ENCODE measurements at places on chromosomes 2 and 18.

GRCh38 chr2:70871398-70872211 lies 36.0 kb upstream of the CD207 start:
- DNase-seq, result peak; percentile 94

DNA sequence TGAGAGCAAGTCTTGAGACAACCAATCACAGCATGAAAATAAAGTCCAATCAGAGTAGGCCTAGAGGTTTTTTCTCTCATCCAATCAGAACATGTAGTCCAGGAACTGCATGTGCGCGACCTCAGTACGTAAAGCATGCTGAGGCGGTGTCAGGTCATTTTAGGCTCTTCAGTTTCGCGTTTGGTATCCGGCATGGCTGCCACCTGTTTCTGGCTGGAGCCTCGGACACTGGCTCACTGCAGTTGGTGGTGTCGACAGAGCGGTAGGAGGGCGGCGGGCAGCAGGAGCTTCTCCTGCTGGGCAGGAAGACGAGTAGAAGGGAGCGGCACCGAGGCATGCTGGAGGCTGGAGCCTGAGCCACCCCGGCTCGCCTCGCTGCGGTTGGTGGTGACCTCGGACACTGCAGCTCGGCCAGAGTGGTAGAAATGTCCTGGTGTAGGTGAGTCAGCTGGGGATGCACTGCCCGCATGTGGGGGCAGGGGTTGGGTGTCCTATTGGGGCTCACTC lies 15.8 kb downstream of the CCDC74A start:
- DNase-seq, result no peak

DNA sequence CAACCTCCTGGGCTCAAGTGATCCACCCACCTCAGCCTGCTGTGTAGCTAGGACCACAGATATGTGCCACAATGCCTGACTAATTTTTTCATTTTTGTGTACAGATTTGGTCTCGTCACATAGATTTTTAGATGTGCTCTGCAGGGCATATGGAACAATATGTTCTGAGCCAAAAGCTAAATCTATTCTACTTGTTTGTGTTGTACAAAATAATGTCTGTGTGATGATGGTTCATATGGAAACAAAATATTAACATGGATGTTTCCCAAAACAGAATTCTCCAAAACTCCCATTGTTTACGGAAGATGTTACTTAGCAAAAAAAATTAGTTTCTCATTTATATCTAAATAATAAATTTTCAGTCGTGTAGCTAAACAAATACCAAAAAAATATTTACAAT lies 12.6 kb upstream of the KLHL23 start:
- no peak for DNase-seq

DNA sequence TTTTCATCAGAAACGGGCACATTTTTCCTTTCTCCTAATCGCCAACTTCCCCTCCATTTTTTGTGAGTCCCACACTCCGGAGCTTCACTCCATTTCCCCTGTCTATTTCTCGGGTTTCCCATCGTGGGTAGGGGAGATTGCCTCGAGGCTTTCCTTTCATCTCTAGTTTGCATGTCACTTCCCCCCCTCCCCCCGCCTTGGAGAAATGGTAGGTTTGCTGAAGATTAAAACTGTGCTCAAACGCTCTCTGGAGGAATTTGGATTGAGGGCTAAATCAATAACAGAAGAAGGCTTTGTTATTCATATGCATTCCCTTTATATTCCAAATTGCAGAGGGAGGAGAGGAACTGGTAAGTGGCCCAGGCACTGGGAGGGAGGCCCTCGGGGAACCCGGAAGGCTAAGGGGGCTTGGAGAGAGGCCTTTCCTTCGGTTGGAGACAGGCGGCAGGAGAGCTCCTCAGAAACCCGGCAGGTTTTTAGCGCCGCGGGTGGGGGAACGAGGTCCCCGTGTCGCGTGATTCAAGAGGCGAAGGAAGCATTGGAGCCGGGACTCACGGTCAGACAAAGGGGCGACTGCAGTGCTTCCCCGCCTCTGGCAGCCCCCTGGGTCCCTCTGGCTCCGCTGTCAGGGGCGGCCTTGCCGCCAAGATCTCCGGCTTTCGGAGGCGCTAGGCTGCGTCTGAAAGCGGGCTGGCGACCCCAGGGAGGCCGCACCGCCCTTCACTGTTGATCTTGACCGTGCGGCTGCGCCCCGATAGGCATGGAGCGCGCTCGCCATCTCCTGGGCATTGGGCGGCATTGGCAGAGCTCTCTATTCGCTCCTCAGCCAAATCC lies 2.4 kb upstream of the HOXD12 start:
- peak; percentile 85 for DNase-seq

DNA sequence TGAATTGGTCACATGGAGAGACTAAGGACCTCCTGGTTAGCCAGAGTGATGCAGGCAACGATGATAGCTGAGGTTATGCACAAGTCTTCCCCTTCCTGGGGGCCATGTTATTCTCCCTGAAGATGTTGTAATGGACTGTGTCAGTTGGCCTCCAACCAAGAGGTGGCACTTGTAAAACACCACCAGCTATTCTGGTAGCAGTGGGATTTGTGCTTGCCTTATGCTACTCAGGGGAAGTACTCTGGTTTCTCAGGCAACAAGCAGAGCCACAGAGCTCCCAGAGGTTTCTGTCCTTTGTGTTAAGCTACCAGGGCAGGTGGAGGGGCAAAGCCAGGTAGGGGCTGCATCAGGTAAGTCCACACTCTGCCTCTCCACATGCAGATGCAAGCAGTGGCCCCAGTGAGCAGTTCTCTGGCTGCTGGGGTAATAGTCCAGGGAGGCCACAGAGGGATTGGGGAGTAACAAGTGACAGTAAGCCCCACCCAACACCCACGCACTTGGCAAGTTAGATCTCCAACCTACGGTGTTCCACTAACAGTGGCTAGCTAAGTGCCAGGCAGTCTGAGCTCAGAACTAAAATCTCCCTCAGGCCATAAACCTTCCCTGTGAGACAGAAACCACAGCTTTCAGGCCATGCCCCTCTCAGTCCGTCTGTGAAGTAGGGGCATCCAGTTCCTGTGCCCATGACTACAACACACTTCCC lies 99.7 kb downstream of the RND3 start:
- DNase-seq, result no peak

GRCh38 chr18:66564236-66564635 lies 39.7 kb downstream of the CDH19 start:
- DNase-seq, result no peak

GRCh38 chr2:62014102-62014501 lies 108.6 kb downstream of the COMMD1 start:
- DNase-seq, result no peak

GRCh38 chr18:58670404-58671110 lies 708 bp upstream of the MALT1 start:
- no peak for DNase-seq

DNA sequence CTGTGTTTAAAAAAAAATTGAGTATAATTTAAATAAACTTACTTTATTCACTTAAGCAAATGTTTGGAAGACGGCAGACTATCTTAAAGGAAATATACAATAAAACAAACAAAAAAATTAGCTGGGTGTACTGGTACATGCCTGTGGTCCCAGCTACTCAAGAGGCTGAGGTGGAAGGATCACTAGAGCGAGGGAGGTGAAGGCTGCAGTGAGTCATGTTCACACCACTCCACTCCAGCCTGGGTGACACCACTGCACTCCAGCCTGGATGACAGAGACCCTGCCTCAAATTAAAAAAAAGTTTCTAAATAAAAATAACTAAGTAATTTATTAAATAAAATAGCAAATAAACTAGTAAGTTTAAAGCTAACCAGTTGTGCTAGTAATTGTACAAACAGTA lies 7.5 kb downstream of the PUM2 start:
- DNase-seq, result no peak

Measured in activated CD8-positive, alpha-beta memory T cell treated with anti-CD3 and anti-CD28 coated beads for 24 hours (primary cell).